ENCODE measurements at places on chromosomes 13 and 19. TPM values are rescaled to one million over a fixed set of nuclear protein-coding genes. Genes with fewer than 3 reads are reported as not detected.

Gene OR7D2
- not detected for total RNA-seq

Gene WDR83
- 6.7 TPM for total RNA-seq

Gene RXFP2
- total RNA-seq, result not detected

Gene KLK1
- not detected for total RNA-seq

Gene ZNF90
- 8.5 TPM for total RNA-seq

Gene TMPRSS9
- total RNA-seq, result 1.0 TPM

Gene KLK13
- not detected for total RNA-seq

Gene USE1
- total RNA-seq, result 29.1 TPM

Gene CCDC122
- total RNA-seq, result 3.0 TPM

Gene SIGLEC5
- 0.27 TPM for total RNA-seq

Gene ZNF490
- total RNA-seq, result 15.2 TPM

Gene ZNF439
- total RNA-seq, result 43.3 TPM

Gene FPR1
- 1.5 TPM for total RNA-seq

Gene OR1I1
- not detected for total RNA-seq

Gene RUBCNL
- total RNA-seq, result 7.3 TPM

Gene SHISA7
- total RNA-seq, result 1.5 TPM
